ENCODE measurements at places on chromosomes 1 and 21.
A peak's percentile ranks its signal among the peaks of the same experiment; 100 is the strongest.

DNA sequence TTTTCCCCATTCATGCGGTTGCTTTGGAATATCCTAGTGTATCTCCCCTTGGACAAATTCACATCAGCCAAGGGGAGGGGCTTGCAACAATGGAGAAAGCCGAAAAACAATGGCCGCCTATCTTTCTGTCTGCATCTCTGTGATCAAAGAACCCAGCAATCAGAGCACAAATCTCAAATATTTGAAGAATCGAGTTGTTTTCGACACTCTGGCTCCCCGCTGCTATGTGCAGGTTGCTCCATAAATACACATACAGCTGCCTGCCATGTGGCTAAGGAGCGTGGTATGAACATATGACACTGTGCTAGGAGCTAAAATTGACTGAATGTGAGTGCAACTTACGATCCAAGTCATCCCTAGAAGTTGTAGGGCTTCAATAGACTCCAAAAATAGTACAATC is 8.5 kb downstream of the CFHR4 start:
- DNase-seq = no peak

DNA sequence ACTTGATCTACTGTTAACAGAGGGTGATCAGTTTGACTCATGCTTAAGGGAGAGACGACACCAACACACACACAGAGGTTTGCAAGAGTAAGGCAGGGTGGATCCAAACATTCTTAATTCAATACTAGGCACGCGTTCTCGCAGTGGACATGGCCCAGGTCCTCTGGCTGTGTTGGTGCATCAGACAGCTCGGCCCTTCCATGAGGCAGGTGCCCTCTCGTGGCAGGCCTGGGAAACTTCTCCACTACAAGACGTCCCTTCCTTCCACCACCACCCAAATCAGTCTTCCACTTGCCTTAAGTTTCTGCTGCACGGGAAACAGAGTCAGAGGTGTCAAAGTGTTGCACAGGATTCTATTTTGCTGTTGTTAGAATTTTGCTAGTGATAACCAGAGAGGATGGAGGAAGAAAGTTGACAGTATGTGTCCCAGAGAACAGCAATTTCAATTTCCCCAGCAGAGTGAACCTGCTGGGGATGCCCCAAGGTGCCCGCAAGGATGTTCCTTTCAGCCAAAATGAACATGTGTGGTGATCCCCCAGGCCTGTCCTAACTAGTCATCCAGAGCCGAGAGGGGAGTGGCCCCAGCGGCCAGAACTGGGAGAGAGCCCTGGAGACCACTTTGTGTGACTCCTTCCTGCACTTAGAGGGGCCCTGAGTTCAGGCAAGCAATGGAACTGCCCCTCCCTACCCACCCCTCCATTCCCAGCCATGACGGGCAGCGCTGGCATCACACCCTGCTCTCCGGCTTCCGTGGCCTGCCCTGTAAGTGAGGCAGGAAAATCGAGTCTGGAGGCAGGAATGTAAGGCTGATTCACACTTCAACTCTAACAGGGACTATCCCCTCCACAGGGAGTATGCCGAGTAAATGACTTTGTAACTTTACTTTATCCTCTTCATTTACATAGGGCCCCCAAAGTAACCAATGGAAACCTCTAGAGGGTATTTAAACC is 34.8 kb downstream of the MX1 start:
- peak; percentile 13 for DNase-seq

DNA sequence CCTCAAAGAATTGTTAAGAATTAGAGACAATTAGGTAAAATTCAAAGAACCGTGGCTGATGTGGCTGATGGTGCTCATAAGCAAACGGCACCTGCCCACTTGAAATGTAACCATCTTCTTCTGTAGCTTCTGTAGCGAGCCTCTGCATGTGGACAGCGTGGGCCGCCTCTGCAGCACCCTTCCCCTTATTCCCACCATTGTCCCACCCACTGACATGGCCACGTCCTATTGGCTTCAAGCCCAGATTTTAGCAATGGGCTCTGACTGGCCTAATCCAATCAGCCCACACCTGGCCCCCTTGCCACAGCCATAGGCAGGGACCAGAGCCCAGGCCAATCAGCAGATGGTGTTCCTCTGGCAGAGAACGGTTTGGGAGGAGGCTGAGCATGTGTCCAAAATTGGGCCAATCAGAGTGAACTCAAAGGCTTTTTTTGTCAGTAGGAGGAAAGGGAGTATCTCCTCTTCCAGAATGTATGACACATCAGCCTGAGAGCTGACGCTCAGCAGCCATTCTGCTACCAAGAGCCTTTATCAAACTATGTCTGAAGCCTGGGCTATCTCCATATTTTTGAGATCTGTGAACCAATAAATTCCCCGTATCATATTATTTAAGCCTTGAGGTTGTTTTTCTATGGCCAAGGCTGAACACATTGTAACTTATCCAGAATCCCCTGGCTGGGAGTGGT is 518.5 kb downstream of the SMYD3 start:
- no peak for DNase-seq

DNA sequence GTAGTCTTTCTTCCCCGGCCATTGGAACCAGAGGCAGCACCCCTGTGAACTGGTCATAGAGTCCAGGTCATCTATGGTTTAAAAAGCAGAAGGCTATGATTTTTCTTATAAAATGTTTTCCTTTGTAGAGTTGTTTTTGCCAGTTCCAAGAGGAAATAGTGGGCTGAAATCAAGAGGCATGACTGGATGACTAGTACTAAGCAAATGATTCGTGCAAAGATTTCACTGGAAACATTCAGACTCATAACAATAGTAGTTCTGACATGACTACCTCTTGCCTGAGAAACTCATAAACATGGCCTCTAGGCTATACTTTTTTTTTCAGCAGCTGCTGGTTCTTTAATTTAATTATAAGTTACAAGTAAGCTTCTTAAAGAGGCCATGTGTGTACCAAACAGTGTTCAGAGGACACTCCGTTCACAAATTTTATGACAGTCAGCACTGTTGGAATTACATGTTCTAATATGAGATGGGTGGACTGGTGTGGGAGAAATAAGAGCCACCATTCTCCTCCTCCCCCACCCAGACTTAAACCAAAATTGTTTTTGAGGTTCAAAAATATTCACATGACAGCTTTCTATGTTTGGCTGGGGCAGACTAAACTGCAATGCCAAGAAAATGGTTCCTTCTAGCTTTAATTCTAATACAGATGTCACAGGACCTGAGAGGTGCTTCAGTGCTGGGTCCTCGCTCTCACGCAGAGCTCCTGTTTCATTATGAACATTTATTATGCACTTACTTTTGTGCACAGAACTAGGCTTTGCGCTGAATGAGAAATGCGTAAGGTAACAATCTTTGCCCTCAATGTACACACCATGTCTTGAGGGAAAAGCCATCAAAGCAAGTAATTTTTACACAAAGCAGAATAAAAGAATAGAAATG is 147.5 kb downstream of the ZC3H11B start:
- no peak for DNase-seq

DNA sequence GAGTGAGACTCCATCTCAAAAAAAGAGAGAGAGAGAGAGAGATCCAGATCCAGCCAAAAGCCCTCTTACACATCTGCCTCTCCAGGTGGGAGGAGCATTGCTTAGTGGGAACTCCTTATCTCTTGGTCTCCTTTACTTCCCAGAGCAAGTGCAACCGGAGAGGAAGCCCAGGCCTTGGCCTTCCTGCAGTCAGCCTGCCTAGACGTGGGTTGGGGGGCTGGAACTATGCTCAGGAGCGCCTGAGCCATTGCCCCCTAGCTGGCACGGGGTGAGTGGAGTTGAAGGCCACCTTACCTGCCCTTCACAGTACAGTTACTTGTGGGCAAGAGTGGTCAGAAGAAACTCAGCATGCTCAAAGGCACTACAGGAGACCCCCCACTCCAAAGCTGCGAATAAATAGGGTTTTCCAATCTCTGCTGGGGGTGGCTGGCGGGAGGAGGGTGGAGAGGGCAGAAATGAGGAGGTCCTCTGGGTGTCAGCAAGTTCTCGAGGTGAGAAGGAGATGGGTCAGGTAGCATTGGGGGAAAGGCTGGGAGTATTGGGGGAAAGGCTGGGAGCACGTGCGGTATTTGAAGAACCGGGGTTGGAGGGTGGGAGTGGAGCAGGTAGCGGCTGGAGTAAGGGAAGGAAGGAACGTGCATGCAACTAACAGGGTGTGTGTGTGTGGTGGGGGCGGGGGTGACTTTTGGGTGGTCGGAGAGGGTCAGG is 4.7 kb upstream of the DMBX1 start:
- no peak for DNase-seq

DNA sequence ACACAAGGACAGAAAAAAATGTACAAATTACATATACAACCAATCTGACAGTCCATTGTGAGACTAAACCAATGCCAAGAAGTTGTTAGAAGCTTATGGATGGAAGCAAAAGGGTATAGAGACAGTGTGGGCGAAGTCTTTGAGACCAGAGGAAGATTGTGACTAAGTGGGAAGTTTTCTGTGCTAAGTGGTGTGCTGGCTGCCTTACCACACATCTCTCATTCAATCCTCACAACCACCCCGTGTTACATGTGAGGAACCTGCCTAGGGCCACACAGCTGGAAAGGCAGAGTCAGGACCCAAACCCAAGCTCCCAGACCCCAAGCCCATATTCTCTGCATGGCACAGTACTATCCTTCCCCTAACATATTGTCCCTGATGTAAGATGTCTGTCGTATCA is 53.5 kb upstream of the DUSP10 start:
- no peak for DNase-seq

- DNase-seq = no peak
Measured at GRCh38 chr1:184502161-184502560, 115.3 kb downstream of the C1orf21 start.

DNA sequence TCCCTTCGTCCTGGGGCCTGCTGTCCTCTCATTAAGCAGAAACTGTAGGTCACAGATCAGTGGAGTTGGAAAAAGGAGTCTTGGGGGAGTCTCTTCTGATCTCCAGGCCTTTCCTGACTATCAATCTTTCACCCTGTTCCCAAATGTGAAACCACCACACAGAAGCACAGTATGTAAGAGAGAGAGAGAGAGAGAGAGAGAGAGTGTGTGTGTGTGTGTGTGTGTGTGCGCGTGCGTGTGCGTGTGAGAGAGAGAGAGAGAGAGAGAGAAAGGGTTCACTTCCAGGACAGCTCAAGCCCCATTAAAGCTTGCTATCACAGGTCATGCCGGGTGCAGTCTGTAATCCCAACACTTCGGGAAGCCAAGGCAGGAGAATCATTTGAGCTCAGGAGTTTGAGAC is 1.5 kb upstream of the TTC24 start:
- DNase-seq = no peak

DNA sequence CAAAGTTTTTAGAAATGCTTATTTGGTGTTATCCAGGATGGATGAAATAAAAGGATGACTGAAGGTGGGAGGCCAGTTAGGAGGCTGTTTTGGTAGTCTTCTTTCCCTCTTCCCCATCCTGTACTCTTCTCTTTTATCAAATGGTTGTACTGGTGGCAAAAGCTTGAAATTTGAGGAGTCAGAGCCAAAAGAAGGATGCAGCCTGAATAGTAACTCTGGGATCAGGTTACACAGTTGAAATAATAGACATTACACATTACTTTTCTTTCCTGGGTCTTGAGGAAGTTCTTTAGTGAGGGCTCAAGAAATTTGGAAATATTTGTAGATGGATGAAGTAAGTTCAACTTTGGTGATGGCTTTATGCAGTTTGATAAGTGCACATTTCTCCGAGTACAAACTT is 108.6 kb downstream of the GPR52 start:
- DNase-seq = no peak

DNA sequence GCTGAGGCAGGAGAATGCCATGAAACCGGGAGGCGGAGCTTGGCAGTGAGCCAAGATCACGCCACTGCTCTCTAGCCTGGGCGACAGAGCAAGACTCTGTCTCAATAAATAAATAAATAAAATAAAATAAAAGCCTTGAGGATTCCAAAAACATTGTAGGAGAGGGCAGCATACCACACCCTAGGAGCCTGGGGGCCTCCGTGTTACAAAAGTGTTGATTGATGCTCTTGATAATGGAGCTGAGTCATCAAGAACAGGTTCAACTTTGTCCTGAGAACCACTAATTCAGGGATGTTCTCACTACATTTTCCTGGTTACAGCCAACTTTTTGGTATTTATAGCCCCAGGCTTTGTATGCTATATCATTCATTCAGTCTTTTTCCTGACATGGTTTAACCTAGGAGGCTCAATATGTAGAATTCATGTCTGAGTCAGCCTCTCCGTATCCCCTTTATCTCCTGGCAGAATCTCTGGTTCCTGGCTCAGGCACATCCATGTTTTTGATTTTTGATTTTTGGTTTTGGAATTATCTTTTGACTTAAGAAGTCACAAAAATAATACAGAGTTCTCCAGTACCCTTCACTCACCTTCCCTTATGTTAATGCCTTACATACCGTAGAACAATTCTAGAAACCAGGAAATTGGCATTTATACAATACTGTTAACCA is 69.4 kb downstream of the LRRC8D start:
- no peak for DNase-seq

- DNase-seq = no peak
Measured at GRCh38 chr1:174720618-174721017, 272.9 kb downstream of the GPR52 start.

DNA sequence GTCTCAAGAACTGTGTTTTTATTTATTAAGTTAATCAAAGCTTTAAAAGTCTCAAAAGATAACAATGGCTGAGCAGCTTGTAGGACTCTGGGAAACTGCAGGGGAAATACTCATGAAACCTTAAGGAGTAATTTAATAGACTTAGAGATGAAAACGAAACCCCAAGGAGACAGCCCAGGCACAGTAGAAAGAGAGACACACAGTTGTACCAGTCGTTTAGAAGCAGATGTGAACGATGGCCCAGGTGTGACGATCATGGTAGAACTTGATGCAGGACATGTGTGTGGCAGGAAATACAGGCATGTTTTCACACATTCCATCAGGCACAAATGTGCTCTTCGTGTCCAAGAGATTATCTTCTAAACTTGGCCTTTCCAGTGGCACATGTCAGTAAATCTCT is 21.2 kb upstream of the MRPS6 start:
- DNase-seq = no peak

DNA sequence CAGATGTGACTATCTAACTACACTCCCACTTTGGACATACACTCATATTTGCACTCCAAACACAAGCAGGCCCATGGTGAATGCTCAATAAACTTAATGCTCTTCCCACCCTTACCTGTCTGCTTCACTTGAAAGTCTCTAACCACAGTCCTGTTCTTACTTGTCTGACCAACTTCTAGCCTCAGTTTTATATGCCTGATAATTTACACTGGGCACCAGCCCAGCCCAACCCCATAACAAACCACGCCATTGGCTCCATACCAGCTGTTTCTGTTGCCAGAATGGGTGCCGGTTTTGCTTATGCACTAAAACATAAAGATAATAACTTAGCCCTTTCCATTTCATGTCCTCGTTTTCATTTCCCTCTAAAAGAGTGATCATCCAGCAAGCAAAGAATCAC is 395.4 kb downstream of the NTNG1 start:
- no peak for DNase-seq

GRCh38 chr21:29610779-29611360 is 312.1 kb downstream of the BACH1 start:
- DNase-seq = no peak

DNA sequence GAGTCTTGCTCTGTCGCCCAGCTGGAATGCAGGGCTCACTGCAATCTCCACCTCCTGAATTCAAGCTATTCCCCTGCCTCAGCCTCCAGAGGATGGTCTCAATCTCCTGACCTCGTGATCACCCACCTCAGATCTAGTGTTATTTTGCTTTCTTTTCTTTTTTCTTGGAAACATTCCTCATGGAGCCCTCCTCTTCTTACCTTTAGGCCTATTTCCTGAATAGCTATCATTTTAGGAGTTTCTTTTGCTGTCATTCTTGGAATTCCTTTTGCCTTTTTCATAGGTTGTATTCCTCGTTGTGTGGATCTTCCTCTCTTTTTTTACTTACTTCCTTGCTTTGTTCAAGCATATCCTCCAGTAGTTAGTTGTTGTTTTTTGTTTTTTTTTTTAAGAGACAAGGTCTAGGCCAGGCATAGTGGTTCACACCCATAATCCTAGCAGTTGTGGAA is 173.8 kb downstream of the RASAL2 start:
- DNase-seq = no peak

GRCh38 chr1:231750818-231751362 is 124.3 kb downstream of the DISC1 start:
- DNase-seq = no peak
